ENCODE measurements at places on chromosomes 7 and 10.

GRCh38 chr10:32333849-32334248, 13.1 kb downstream of the EPC1 start:
- no peaks in the 10 kb centered on the region for H3K27me3 ChIP-seq
- H3K4me1 ChIP-seq: peaks cover 55% of the 10 kb centered on the region
- no peaks in the 10 kb centered on the region for H3K36me3 ChIP-seq
- H3K4me3 ChIP-seq: no peak overlapping the region
- no peak overlapping the region for H3K27ac ChIP-seq

- DNase-seq: no peak
- no peaks in the 10 kb centered on the region for H3K36me3 ChIP-seq
- H3K4me1 ChIP-seq: peaks cover 13% of the 10 kb centered on the region
- no peaks in the 10 kb centered on the region for H3K27me3 ChIP-seq
- H3K27ac ChIP-seq: peak overlapping the region; percentile 31
- H3K4me3 ChIP-seq: no peak overlapping the region
Observed at GRCh38 chr7:42244828-42245227, 7.8 kb upstream of the GLI3 start.

DNA sequence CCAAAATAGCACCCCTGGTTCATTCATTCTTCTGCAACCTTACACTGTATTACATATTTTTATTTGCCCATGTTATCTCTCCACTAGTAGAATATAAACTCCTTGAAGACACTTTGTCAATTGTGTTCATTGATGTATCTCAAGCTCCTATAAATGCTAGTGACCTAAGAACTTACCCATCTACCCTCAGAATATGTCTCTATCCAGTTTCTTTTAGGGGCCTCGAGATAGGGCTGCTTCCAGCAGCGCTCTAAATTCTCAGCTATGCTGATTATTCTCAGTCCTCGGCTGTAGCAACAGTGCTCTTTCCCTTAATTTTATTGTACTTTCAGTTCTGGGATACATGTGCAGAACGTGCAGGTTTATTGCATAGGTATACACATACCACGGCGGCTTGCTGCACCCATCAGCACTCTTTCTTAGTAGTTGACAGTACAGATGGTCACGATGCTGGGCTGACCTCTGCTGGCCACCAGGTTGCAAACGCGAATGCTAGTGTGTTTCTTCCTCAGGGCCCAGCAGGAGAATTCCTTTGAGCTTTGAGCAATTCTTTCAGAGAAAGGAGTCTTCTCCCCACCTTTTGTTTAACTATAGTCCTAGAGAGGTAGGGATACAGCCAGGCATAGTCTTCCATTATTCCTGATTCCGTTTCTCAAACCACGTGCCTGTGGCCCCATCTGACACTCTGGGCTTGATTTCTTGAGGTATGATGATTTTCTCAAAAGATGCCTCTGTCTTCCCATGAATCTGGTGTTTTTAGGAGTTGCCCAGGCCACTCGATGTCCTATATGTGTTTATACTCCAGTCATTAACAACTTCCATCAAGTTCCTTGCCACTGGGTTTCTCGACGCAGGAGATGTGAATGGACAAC, 49.1 kb upstream of the CDC14C start:
- no peak overlapping the region for H3K4me3 ChIP-seq
- no peaks in the 10 kb centered on the region for H3K4me1 ChIP-seq
- H3K36me3 ChIP-seq: no peaks in the 10 kb centered on the region
- no peaks in the 10 kb centered on the region for H3K27me3 ChIP-seq

GRCh38 chr10:124343351-124344265, 75.1 kb downstream of the OAT start:
- peaks cover 29% of the 10 kb centered on the region for H3K4me1 ChIP-seq
- H3K27me3 ChIP-seq: no peaks in the 10 kb centered on the region
- no peak overlapping the region for H3K4me3 ChIP-seq
- H3K36me3 ChIP-seq: no peaks in the 10 kb centered on the region
- H3K27ac ChIP-seq: no peak overlapping the region
- DNase-seq: no peak

DNA sequence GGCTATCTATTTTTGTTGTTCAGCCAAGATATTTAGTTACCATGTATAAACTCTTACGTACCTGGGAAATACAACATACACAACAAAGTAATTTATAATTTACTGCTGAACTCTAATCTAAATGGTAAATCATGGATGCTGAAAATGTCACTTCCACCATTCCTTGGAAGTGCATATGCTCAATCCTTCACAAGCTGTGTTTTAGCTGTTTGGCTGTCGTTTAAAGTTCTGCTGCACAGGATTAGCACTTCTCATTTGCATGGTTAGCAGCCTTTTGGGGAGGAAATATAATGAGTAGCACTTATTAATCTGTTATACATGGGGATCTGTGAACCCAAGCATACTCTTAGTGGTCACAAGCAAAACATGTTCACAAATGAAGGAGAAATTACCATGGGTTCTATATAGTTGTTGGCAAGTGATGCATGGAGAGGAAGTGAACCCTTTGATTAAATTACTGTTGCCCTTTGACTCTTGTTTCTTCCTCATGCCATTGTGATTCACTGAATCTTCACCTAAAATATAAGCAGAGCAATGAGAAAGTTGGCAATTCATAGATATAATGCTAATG, 18.5 kb downstream of the PIK3CG start:
- DNase-seq: no peak
- H3K4me3 ChIP-seq: no peak overlapping the region
- H3K27ac ChIP-seq: no peak overlapping the region
- no peaks in the 10 kb centered on the region for H3K27me3 ChIP-seq

DNA sequence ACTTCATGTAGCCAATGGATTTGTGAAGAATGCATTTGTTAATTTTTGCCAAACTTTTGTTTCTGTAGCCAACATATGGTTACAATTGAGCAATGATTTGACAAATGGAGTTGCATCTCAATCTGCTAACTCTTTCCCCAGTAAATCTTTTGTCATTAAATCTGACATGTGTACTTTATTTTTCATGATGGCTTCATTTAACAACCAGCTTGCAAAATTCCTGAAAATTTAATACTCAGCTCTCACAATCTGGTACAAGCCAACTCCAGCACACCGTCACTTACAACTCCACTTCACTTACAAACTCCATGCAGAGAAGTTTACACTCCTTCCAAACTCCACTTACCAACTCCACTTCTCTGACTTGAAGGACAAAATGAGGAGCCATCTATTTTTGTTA, 26.5 kb upstream of the HIBADH start:
- no peak overlapping the region for H3K27ac ChIP-seq
- no peaks in the 10 kb centered on the region for H3K36me3 ChIP-seq
- H3K27me3 ChIP-seq: no peaks in the 10 kb centered on the region
- no peak for DNase-seq
- no peaks in the 10 kb centered on the region for H3K4me1 ChIP-seq

All from thoracic aorta (tissue), 2 donors.